Occipital lobe (tissue), 3 donors: ENCODE measurements at places on chromosomes 13 and 19. TPM values are rescaled to one million over a fixed set of nuclear protein-coding genes. Genes with fewer than 3 reads are reported as not detected.
A peak's percentile ranks its signal among the peaks of the same experiment; 100 is the strongest.

PEAK3 gene
- not detected for total RNA-seq

SIGLEC6 gene
- total RNA-seq: not detected

ADGRE3 gene
- not detected for total RNA-seq

GIPC3 gene
- total RNA-seq: not detected

- DNase-seq: peak; percentile 21
Measured at GRCh38 chr13:51324714-51325420, 14.6 kb upstream of the SERPINE3 start.

DNA sequence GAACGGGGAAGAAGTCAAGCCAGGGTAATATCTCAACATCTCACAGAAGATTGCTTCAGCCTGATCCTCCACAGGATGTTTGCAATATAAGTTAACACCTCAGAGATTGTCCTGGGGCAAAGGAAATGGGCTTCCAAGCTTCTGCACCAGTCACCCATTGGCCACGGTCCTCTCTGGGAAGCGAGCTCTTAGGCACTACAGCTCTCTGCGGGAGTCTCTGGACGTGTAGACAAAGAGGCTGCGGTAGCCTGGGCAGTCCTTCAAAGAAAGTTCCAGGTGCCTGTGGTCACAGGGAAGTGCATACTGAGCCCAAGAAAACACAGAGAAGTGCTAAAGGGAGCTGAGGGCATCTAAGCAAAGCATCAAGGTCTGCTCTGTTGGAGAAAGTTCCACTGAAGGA, 805.7 kb downstream of the DIAPH3 start:
- DNase-seq: no peak

DNA sequence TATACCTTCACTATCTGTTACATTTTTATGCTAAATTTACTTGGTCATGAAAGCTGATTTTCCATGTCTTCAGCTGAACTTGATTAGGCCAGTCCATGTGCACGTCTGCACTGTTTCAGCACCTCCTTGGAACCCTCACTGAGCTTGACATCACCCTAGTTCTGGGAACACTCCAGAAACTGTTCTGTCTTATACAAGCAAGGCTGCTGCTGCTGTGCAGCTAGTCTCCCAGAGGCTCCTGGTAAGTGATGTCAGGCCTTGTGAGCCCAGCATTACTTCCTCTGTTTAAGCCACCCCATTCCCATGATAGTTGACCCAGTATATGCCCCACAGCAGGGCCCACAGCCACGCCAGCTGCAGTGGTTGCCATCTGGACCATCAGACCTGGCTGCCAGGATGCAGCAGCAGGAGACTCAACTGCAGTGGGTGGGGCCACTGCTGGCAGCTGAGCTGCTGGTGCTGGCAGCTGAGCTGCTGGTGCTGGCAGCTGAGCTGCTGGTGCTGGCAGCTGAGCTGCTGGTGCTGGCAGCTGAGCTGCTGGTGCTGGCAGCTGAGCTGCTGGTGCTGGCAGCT, 90.5 kb upstream of the AKAP11 start:
- no peak for DNase-seq

GRCh38 chr13:91117351-91117750, 230.1 kb upstream of the MIR17HG start:
- no peak for DNase-seq

DNA sequence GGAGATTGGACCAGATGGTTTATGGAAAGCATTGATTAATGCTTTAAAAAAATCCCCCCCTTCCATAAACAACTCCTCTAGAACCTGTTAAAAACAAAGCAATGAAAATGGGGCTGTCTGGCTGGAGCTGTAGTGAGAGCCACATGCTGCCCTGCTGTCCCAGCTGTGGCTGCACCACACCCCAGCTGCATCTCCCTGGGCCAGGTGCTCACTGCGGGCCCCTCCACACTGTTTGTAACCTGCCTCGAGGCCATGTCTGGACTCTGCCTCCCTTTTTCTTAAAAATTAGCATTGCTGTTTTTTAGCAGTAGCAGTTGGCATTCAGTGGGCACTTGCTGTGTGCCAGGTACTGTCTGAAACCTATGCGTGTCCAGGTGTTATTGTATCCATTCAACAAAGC, 15.2 kb upstream of the F2RL3 start:
- no peak for DNase-seq

DNA sequence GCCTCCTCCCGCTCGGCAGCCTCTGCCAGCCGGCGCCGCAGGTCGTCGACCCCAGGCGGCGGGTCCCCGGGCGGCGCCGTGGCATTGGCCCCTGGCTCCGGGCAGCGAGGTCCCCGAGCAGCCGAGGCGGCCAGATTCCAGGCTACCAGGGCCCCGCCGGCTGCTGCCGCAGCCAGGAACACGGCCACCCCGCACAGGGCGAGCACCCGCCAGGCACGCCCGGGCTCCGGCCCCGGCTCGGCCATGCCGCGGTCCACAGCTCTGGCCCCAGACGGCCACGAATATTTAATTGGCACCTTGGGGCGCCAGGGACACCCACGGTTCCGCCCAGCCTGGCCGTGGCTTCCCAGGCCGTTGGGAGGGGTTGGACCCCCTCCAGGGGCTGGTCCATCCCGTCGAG, at the start of gene CCDC194:
TSS of gene CCDC194 (minus strand) at position 283 of the 400 bp plus-strand sequence. CDS start at position 245, 38 bp downstream.
- no peak for DNase-seq

GRCh38 chr13:56314765-56315164, 826.0 kb upstream of the PRR20A start:
- DNase-seq: no peak

GRCh38 chr13:113979791-113980471, 6.1 kb upstream of the C13orf46 start:
- DNase-seq: no peak

GRCh38 chr19:15223649-15224361, 8.4 kb downstream of the EPHX3 start:
- no peak for DNase-seq

GRCh38 chr19:33133438-33134031, 1.6 kb downstream of the WDR88 start:
- DNase-seq: no peak

- no peak for DNase-seq
Measured at GRCh38 chr13:45542391-45542790, 73.1 kb downstream of the ERICH6B start.

- no peak for DNase-seq
Measured at GRCh38 chr19:48750771-48751504, 1.5 kb downstream of the FUT1 start.

- no peak for DNase-seq
Measured at GRCh38 chr13:34413538-34414210, 528.4 kb upstream of the NBEA start.

DNA sequence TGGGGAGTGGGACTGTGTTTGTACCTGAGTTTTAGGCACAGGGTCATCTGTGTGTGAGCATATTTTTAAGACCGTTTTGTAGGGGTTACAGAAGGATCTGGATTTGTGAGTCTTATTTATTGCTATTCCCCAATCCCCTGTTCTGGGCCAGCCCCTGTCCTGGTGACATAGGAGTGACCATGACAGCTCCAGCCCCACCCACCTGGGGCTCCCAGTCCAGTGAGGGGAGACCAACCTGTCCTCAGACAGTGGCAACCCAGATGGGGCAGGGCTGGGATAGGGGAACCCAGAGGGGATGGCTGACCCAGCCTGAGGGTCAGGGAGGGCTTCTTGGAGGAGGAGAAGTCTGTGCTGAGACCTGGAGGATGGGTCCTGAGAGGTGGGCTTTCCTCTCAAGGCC, 10.7 kb downstream of the TMEM160 start:
- DNase-seq: no peak

DNA sequence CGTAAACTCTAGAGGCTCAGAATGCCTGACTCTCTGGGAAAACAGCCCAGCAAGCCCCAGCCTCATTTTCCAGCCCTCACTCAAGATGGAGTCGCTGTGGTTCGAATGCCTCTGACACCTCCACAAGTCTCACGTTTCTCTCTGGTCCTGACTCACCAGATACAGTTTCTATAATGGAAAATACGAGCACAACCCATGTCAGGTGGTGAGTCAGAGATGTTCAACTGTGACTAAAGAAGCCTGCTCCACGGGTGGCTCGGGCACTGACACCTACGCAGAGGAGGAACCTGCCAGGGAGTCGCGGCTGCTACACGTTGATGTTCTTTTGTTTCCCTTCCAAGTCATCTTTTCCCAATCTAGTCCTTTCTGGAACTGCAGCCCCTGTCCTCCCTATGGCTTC, 87.1 kb upstream of the STK24 start:
- DNase-seq: no peak

DNA sequence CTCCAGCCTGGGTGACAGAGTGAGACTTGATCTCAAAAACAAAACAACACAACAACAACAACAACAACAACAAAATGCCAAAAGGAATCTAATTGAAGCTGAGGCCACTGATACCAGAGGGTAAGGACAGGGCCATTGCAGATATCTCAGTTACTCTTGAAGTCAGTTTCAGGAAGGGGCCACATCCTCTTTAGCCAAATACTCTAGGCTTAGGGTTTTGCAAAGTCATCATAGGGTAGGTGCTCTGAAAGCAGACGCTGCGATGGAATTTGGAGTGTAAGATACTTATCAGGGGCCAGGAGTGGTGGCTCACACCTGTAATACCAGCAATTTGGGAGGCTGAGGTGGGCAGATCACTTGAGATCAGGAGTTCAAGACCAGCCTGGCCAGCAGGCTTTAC, 46.6 kb upstream of the UBAC2 start:
- DNase-seq: no peak

DNA sequence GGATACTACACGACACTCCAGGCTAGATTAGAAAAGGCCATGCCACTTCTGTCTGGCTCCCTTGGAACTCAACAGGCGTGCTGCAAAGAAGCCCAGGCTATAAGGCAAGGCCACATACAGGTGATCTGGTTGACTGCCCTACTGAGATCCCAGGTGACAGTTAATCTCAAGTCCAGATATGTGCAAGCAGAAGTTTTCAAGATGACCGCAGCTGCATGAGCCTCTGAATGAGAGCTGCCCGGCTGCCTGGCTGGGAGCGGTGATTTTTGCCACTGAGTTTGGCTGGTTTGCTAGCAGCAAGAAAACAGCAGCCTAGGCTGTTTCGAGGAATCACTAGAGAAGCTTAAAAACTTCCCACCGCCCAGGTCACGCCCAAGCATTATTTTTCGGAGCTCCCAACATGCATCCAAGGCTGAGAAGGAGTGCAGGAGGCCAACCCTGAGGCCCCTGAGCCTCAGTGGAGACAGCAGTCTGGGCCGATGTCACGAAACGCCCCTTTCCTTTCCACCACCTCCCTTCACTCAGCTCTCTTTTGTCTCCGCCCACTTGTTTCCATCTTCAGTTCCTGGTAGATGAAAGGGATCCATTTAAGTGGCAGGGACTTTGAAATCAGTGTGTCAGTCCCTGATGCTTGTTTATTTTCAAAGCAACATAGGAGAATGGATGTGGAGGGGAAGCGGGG, 14.0 kb upstream of the URI1 start:
- DNase-seq: no peak

DNA sequence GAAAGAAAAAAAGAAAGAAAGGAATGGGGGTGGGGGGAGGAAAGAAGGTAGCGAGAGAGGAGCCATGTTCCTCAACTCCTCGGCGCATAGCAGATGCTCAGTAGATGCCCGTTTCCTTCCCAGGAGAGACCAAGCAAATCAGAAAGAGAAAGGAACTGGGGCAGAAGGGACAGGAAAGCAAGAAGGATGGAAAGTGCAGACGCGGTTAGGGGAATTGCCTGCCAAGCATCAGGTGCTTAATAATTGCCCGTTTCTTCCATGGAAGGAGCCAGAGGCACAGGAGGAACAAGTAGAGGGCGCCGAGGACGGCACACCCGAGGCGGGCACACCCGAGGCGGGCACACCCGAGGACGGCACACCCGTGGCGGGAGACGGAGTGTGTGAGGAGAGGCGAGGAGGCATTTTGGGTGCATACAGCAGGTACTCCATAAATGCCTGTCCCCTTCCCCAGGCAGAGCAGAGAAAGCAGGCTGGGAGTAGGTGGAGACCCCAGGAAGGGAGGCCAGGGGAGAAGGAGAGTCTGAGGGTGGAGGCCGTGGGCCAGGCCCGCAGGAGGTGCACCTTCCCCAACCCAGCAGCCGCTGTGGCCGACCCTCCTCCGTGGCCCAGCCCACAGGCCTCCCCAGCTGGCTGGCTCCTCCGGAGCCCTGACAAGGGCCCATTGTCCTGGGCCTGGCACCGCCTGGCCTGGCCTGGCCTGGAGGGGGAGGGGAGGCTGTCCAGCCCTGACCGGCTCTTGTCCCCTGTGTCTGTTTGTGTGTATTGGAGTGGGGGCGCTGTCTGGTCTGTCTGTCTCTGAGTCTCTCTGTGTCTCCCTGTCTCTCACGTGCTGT, 14.6 kb downstream of the JOSD2 start:
- peak; percentile 88 for DNase-seq

- DNase-seq: peak; percentile 75
Measured at GRCh38 chr19:49150106-49150943, 4.9 kb downstream of the HRC start.

DNA sequence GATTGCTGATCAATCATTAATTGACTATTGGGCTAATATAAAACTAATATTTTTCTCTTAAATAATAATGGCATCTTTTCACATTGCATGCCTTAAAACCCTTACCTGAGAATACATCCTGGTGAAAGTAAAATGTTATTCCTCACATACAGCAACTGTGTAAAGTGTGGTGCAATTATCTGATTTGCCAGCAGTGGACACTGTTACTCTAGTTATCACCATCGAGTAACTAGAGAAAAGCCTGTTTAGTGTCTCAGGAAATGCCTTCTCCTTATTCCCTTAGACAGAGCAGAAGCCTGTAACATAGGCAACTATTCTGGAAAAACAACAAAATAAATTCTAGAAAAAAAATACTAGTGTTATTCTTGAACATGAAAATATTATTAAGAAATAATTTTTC, 459.8 kb downstream of the FGF14 start:
- DNase-seq: no peak

DNA sequence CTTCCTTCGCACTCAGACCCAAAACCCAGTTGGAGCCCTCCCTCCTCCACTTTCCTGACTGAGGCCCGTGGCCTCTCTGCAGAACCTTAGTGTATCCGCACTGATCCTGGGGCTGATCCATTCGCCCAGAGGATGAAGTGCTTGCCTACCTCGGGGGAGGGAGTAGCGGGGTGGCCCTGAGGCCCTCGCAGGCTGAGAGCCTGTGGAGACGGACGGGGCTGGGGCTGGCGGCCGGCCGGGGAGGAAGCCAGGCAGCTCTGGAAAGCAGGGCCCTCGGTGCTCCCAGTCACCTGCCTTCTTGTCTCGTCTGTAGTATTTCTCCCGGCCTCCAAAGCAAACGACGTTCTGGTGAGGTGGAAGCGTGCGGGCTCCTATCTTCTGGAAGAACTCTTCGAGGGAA, 1.3 kb downstream of the PROZ start:
- no peak for DNase-seq

- DNase-seq: no peak
Measured at GRCh38 chr19:49609499-49610092, 18.6 kb downstream of the PRR12 start.
